ENCODE measurements at places on chromosomes 11 and 22. TPM values are rescaled to one million over a fixed set of nuclear protein-coding genes. Genes with fewer than 3 reads are reported as not detected.

Gene MYOD1
- not detected for total RNA-seq

DNA sequence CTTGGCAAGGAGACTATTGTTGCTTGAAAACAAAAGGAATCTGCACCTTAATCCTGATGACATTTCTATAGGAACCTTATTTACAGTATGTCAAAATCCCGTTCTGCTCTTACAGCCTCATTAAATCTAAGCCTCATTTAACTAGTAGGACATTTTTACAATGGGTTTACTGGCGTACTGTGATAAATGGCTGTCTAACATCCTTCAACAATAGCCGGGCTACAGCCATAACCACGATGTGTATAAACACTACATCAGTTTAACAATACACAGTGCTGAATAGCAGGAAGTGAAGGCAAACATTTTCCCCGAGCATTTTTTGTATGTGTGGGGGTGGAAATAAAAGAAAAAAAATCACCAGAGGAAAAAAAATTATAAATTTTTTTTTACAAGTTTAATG is 131.2 kb downstream of the ARL14EP start:
- no peak for DNase-seq

DNA sequence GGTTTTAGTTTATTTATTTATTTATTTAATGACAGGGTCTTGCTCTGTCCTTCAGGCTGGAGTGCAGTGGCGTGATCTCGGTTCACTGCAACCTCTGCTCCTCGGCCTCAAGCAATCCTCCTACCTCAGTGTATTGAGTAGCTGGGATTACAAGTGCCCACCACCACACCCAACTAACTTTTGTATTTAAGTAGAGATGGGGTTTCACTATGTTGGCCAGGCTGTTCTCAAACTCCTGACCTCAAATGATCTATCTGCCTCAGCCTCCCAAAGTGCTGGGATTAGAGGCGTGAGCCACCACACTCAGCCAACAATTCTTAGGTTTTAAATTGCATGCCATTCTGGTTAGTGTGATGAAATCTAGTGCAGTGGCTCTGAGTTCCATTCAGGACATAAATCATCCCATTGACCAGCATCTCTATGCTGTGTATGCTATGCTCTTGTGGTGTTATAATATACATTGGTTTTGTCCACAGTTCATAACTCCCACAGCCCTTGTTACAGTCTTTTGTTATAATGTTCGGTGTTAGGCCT is 28.5 kb downstream of the ZNF280B start:
- no peak for DNase-seq

DNA sequence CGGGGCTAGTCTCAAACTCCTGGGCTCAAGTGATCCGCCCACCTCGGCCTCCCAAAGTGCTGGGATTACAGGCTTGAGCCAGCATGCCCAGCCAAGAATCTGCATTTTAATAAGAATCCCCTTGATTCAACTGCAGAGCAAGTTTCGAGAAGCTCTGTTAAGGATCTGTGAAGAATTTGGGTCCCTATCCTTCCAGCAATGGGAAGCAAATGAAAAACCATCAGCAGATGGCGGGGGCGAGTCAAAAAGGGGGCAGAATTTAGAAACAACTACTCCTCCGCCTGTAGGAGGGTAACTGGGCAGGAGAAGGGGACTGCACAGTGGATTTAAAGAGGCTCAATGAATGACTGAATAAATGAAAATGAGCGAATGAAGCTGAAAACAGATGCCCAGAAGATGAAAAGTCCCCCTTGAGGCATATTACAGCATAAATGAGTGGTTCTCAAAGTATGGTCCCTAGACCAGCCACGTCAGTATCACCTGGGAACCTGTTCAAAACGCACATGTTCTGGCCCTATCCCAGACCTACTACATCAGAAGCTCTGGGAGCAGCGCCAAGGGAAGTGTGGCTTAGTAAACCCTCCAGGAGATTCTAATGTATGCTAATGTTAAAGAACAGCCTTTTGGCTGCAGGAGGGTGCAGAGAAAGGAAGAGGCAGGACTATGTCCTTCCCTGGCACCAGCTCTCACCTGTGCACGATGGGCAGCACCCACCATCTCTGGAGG is 15.0 kb downstream of the VWCE start:
- DNase-seq = no peak

DNA sequence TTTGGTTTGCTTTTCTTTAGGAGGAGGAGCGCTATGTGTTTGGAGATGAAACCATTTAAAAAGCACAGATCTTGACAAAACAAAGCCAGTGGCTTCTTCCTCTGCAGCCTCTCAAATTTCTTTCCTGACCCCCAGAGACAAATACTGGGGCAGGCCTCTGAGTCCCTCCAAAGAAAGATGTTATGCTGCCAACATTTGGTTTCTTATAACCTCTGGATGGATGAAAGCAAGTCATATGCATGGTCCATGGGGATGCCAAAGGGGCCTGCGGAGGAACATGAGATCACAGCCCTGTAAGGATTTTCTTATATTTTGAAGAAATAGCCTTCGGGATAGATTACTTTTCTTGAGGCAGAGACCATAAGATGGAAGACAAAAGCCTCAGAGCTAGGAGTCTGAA is 179.1 kb downstream of the TENM4 start:
- DNase-seq = no peak

Gene MS4A1
- not detected for total RNA-seq
